Myometrial cell (primary cell): ENCODE measurements at places on chromosomes 12 and 14. TPM values are rescaled to one million over a fixed set of nuclear protein-coding genes. Genes with fewer than 3 reads are reported as not detected.

Gene SLC10A1
- total RNA-seq = not detected in 2 replicates

Gene SLC6A15
- total RNA-seq = 7.2 and 12.1 TPM in 2 replicates

Gene ARHGEF25
- total RNA-seq = 42.4 and 51.6 TPM in 2 replicates

Gene GNG2
- total RNA-seq = 28.8 and 38.6 TPM in 2 replicates

Gene ETFBKMT
- 1.4 and 2.6 TPM in 2 replicates for total RNA-seq

Gene CLEC4A
- 0.86 TPM in 1 of 2 replicates, not detected in the other for total RNA-seq

Gene SMIM41
- not detected in 2 replicates for total RNA-seq

Gene TBK1
- 14.1 and 19.8 TPM in 2 replicates for total RNA-seq

Gene SERPINA5
- total RNA-seq = not detected in 2 replicates

Gene SVOP
- not detected in 2 replicates for total RNA-seq

Gene TBC1D30
- total RNA-seq = 0.35 TPM in 1 of 2 replicates, not detected in the other

Gene AQP6
- total RNA-seq = not detected in 2 replicates

Gene NTS
- total RNA-seq = not detected in 2 replicates
